ENCODE measurements at places on chromosomes 2 and 18. TPM values are rescaled to one million over a fixed set of nuclear protein-coding genes. Genes with fewer than 3 reads are reported as not detected.
A peak's percentile ranks its signal among the peaks of the same experiment; 100 is the strongest.

SLC14A1 gene
- 0.35 TPM for total RNA-seq

HAAO gene
- 38.9 TPM for total RNA-seq

DNA sequence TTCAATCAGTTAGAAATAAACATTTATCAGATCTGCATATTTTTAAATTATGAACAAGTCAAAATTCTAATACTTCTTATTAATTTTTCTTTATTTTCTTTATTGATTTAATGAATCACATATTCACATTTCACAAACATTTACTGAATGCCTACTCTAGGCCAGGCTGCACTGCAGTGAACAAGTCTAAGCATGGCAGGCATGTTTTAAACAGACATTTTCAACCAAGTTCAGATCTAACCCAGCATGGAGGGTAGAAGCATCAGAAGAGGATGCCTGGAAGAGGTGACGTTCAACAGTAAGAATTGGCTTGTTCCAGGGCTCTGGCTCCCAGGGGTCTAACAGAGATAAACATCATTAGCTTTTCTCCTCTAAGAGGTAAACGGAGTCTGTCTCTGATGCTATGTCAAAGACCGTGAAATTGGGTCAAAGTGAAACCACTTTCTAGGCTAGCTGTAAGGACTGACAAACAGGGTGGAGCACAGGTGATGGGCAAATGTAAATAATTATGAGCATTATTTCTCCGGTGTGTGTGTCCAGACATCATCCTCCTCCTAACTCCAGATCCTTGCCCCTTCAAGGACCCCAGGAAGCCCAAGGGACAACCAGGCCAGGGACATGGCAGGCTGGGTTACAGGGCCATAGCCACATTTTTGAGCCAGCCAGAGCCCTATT is 50.6 kb downstream of the UNC50 start:
- DNase-seq = no peak

- DNase-seq = peak; percentile 53
These were observed 273.5 kb downstream of the CDH20 start for GRCh38 chr18:61606759-61607158.
